RCC 7860 (cell line): ENCODE measurements at places on chromosomes 12 and 14.

- no peak for DNase-seq
Measured at GRCh38 chr12:131950182-131950913, 606 bp downstream of the EP400 start.

- no peak for DNase-seq
Measured at GRCh38 chr14:22184830-22185168, 404.2 kb downstream of the DAD1 start.

GRCh38 chr14:51552275-51552674, 99.4 kb upstream of the FRMD6 start:
- DNase-seq = no peak

DNA sequence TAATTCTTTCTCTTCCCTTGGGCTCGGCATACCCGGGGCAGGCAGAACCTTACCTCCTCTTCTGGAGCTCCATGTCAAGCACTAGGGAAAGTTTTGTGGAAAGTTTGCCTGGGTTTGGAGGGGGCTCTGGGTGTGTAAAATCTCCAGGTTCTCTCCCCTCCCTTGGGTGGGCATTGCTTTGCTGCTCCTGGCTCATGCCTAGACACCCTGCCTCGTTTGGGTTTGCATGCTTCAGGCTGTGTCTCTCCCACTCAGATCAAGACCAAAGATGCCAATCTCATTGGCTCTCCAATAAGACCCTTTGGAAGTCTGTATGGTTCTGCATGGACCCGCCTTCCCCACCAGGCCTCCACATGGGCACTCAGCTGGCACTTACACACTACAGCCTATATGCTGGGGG, 6.2 kb upstream of the KRT2 start:
- DNase-seq = no peak

GRCh38 chr14:75909630-75910029, 72.2 kb downstream of the TGFB3 start:
- DNase-seq = no peak

DNA sequence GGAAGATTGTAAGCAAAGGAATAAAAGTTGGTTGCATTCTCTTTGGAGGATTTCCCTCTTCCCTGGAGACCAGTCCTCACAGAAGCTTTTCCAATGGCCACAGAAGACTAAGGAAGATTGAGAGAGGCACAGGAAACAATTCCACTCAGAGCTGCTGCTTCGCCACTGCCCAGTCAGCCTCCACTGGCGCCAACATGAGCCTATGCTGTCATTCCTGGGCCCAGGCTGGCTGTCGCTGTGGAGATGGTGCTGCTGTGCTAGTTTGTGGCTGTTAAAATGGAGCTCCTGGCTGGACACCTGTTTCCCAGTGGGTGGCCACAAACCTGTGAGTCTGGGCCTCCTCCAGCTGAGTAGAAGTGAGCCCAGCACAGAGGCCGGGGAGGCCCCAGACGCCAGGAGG, 6.6 kb downstream of the P2RX7 start:
- DNase-seq = no peak

DNA sequence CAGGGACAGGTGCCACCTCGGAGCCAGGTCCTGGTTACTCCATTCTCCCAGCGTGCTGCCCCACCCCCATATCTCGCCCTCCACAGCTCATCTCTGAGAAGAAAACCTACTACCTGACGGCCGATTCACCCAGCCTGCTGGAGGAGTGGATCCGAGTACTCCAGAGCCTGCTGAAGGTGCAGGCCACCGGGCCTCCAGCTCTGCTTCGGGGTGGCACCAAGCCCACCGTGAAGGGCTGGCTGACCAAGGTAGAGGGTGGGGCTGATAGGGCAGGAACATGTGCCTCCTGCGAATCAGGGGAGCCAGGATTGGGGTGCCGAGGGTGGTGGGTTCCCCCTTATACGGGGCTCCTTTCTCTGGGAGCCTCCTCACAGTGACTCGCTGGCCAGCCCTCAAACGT, 25.9 kb downstream of the PIGH start:
- no peak for DNase-seq

DNA sequence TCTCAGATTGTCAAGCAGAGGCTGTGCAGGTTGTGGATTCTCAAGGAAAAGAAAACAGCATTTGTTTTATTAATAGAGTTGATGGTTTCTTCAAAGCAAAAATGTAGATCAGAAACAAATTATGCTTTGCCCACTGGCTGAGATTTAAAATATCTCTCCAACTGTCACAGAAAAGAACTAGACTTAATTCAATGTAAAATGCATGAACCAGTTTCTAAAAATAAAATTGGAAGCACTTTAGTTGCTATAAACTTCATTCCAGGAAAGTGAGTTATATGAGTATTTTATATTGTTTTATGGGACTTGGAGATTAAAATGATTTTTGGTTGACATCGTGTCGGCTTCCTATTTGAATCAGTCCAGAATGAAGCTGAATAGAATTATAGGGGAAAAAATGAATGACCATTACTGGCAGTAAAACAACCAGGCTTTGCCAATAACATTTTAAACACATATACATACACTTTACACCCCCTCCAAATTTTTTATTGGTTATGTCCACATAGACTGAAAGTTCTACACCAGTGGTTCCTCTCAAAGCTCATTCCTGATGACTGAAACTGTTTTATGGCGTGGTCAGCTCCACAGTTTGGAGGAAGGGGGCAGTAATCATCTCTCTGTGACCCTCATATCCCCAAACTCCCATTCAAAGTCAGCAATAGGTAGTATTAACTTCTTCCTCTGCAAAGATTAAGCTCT, 55.5 kb upstream of the DAAM1 start:
- no peak for DNase-seq

- no peak for DNase-seq
Measured at GRCh38 chr12:57782243-57782607, 362 bp upstream of the TSFM start.

DNA sequence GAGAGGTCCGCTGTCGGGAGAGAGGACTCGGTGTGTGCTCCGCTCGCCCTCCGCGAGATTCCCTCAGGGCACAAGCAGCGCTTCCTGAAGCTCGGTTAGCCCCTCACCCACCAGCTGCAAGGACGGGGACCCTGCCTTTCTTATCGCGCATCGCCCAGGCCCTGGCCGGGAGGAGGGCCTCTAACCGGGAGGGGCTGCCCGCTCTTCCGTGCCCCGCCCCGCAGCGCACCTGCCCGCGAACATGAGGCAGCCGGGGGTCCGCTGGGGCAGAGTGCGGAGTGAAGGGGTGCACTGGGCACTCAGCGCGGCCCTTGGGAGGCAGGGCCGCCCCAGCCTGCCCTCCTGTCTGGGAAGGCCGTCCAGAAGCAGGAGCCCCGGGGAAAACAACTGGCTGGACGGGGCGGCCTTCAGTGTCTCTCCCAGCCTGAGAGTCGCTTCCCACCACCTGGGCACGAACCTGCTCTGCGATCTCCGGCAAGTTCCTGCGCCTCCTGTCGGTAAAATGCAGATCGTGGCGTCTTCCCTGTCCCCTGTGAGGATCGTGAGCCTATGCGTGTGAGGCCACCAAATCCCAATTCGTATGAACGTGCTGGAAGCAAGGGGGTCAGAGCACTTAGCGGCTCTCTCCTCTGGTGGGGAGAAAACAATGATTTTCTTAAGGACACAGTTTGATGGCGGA, 28.0 kb upstream of the ADIPOR2 start:
- DNase-seq = no peak

DNA sequence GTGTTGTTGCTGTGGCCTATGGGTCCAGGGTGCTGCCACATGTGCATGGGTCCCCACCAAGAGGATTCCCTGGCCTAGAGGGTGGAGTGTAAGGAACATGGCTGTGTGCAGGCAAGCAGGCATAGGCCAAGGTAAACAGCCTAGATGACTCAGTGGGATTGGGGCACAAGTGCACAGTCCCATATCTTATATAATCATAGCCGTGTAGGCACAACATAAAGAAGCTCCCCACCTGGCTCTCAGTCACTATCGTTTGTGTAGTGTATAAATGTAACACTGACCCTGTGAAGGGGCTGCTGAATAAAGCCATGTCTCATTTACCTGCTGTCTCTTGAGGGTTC, 15.7 kb upstream of the RNASE12 start:
- no peak for DNase-seq

- DNase-seq = no peak
Measured at GRCh38 chr12:15688838-15689625, 100.2 kb downstream of the EPS8 start.

DNA sequence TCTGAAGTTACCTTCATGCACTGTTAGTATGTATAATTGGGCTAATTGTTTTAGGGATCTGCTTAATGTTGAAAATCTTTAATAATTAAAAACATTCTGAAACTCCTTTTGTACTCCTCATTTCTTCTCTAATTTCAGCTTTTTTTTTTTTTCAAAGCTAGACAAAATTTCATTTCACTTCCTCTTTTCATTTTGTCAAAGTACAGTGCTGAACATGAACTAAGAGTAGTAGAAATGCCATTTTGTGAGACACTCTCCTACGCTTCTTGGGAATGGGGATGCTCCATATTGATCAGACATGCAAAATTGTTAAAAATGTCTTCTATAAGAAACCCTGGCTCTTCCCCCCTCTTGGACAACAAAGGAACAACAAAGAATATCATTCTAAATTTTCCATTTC, 1.7 kb downstream of the ABCD2 start:
- DNase-seq = no peak

DNA sequence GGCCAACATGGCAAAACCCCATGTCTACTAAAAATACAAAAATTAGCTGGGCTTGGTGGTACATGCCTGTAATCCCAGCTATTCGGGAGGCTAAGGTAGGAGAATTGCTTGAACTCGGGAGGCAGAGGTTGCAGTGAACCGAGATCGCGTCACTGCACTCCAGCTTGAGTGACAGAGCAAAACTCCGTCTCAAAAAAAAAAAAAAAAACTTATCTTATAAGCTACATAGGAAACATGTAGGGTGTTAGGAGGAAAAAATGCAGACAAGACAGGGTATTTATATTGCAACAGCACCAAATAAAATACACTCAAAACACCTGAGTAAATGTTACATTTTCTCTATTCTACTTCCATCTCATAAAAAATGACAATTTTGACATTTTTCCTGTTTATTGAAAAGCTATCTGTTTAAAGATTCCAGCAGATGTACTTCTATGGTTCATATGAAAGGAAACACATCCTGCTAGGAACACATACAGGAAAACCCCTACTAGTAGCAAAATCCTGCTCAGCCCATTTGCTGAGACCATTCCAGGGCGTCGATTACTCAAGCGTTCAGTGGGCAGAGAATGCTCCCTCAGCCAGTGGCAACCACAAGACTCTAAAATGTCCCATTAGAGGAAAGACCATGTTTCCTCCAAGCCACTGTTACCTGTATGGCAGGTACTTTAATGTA, 19.7 kb downstream of the CORO1C start:
- peak; percentile 66 for DNase-seq

GRCh38 chr12:66241061-66242043, 52.3 kb downstream of the IRAK3 start:
- no peak for DNase-seq

GRCh38 chr14:104443391-104444158, 136.0 kb upstream of the C14orf180 start:
- DNase-seq = no peak

GRCh38 chr14:70653662-70654061, 11.9 kb downstream of the TTC9 start:
- DNase-seq = no peak

- DNase-seq = no peak
Measured at GRCh38 chr14:101233391-101233790, 327.9 kb upstream of the DIO3 start.

- DNase-seq = no peak
Measured at GRCh38 chr12:1691123-1692007, 495 bp downstream of the ADIPOR2 start.

- DNase-seq = no peak
Measured at GRCh38 chr12:64400041-64400440, 4.2 kb upstream of the XPOT start.

DNA sequence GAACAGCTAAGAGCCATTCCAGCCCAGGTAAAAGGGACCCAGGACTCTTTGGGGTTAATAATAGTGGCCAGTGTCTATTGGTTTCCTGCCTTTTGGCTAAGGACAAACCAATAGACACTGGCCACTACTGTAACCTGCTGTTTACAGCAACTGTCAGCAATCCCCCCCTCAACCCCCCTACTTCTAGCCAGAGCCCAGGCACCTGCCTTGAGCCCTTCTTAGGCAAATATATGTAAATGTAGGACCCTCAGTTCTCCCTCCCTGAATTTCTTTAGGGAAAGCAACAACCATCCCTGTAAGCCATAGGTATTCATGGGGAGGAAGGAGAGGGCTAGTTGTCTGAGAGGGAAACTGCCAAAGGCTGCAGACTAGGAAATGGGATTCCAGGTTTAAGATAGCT, 22.3 kb downstream of the HOXC4 start:
- no peak for DNase-seq

DNA sequence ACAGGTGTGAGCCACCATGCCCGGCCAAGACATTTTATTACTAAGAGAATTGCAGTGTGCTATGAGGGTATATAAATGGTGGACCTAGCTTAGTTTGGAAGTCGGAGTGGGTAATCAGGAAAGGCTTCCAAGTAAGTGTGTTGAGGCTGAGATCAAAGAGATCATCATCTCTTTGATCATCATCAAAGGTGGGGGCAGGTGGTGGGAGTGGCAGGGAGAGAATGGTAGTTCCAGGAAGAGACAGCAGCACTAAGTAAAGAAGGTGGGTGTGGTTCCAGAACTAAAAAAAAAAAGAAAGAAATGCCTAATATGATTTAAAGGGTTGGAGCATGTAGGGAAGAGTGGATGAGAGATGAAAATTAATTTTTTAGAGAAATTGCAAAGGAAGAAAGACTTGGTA, 14.7 kb downstream of the SLC4A8 start:
- no peak for DNase-seq

DNA sequence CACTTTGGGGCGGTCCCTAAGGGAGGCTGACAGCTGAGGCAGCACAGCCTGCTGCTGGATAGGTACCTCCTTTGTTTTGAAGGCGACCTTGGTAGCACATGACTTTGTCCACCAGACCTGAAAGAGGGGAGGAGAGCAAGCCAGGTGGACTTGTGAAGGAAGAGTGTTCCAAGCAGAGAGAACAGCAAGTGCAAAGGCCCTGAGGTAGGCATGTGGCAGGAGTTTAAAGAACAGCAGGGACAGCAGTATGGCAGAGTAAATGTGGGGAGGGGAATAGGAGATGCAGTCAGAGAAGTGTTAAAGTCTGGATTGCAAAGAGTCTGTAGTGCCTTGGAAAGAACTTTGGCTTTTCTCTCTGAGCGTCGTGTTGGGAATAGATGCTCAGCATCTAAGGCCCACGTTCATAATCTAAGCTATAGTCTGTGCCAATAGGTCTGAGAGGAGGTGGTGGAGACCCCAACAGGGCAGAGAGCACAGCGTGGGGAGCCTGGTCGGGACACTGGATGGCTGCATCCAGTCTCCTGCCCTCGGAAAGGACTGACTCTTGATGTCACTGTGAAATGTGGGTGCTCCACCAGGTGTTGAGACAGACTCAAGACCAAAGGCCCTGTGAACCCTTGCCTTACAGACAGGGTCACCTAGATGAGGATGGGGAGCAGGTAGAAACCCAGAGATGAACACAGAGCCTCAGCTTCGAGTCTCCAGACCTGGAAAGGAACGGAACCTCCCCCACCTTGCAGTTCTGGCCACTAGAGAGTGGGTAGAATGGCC, 242.1 kb upstream of the PWP1 start:
- DNase-seq = no peak

GRCh38 chr12:120649442-120650232, 9.2 kb downstream of the CABP1 start:
- DNase-seq = no peak

GRCh38 chr12:780750-781379, 28.5 kb downstream of the WNK1 start:
- no peak for DNase-seq

- no peak for DNase-seq
Measured at GRCh38 chr12:131153956-131154355, 200.2 kb downstream of the ADGRD1 start.
